LHCN-M2 (cell line): ENCODE measurements at places on chromosomes 6 and 20.

- no peak for DNase-seq
Observed at GRCh38 chr6:139528471-139528870, 154.0 kb upstream of the CITED2 start.

DNA sequence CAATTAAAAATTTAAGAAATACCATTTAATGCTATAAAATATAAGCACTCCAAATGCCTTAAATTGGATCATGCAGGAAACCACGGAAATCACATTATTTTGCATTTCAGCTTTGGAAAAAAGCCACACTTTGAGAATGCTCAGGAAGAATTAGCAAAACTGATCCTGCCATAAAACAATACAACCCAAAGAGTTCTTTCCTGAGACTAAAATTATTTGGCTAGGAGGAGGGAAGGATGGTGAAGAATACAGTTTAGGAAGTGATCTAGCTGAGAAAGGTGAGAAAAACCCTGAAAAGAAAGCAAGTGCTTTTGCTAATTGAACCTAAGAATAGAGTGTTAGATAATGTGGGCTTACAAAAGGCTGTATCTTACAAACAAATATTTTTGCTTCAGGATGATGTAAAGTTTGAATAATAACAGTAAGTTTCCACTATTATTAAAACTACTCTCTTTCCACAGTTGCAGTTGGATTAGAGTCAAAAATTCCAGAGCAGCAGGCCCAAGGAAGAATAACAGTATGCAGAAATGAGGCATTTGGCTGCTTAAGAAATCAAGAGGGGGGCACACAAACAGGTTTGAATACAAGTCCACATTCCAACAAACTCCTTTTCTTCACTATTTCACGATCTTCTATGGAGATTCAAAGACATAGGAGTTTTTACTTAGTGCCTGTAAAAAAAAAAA, 565.4 kb downstream of the RFPL4B start:
- DNase-seq = peak; percentile 30

DNA sequence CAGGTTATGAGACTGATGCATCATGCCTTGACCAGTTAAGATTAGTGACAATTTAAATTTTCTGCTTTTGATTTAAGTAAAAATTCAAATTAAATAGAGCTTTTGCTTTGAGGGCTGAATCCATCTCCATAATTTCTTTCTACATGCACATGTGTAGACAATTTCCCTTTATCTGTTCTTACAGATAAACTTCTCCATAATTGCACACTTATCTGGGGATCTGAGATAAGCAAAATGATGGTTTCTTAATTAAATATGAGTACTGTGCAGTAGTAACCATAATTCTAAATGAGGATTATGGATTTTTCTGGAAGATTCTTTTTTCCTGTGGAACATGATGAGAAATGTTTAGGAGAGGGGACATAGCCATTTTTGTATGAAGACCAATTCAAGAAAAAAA, 44.7 kb downstream of the ZFAND3 start:
- no peak for DNase-seq

DNA sequence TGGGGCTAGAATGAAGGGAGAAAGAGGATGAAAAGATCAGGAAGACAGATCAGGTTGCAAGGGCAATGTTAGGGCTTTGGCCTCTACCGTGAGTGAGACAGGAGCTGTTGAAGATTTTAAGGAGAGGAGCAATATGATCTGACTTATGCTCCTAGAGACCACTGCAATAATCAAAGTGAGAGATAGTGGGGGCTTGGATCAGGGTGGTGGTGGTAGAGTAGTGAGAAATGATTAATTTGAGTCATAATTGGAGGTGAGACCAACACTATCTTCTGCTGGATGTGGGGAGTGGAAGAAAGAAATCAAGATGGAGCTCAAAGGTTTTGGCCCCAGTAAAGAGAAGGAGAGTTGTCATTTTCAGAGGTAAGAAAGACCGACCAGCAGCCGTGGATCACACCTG, 140.7 kb upstream of the TMEM170B start:
- no peak for DNase-seq

- DNase-seq = no peak
Observed at GRCh38 chr20:33400812-33401183, 521 bp downstream of the CDK5RAP1 start.

DNA sequence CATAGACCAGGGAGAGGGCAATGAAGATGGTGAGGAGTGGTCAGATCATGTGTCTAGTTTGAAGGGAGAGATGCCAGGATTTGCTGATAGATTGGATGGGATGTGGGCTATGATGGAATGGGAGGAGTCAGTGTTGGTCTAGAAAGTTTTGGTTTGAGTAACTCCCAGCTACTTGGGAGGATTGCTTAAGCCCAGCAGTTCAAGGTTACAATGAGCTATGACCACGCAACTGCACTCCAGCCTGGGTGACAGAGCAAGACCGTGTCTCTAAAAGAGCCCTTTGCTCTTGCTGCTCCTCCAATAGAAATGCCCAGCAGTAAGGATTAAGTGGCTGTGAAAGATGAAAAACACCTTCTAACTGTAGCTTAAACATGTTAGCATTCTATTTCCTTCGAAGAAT, 18.2 kb upstream of the LAMP5 start:
- DNase-seq = no peak

DNA sequence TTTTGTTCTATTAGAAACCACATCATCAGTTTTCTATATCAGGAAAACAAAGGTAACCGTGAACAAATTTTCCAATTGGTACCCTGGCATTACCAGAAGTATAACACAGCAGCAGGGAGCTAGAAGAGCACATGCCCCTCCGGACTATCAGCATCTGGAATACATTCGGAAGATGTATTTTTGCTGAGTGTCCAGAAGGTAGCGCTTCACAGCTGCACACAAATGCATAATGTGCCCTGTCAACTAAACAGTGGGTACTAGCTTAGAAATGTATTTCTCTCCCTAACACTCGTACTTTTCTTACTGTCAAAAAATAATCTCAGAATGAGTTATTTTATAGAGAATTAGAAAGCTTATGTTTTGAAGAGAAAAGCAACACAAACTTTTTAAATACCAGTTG, 77.6 kb downstream of the HUS1B start:
- peak; percentile 27 for DNase-seq

DNA sequence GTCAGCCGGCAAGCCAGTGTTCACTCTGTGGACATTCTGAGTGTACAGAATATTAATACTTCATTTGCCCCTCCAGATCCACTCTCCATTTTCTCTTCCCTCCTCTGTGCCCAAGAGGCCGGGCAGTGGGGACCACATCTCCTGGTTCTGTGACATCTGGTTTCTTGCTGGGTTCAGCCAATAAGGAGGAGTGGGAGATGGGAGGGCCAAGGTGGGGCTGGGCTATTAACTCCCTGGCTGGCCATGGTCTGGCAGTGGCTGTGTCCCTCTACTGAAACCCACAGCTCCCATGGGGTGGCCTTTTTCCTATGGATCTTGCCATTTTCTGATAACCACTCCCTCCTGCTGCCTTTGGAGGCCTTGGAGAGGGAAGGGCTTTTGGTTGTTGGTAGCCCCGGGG, 30.0 kb upstream of the SALL4 start:
- no peak for DNase-seq
